Omental fat pad (tissue), 4 donors: ENCODE measurements at places on chromosomes 1 and 21.

DNA sequence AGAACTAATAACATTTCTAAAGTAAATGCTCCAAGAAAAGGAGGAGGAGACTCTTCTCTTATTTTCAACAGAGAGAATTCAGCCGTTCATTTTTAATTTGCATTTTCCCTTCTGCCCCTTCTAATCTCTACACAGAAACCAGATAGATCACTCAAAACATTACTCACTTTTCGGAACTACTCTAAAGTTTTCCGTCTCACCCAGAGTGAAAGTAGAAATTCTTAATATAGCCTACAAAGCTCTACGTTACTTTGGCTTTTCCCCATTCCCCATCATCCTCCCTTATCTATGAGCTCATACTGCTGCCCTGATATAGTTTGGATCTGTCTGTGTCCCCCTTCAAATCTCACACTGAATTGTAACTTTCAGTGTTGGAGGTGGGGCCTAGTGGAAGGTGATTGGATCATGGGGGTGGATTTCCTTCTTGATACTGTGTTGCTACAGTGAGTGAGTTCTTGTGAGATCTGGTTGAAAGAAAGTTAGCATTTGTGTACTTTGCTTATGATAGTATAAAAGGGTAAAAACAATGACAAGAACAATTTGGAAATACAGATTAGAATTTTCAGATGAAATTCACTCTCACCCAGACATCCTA, 188.2 kb downstream of the AMY1C start:
- DNase-seq: no peak

GRCh38 chr1:58396150-58396549, 150.4 kb downstream of the OMA1 start:
- no peak for DNase-seq

- no peak for DNase-seq
Measured at GRCh38 chr1:59220356-59220755, 76.5 kb upstream of the FGGY start.

DNA sequence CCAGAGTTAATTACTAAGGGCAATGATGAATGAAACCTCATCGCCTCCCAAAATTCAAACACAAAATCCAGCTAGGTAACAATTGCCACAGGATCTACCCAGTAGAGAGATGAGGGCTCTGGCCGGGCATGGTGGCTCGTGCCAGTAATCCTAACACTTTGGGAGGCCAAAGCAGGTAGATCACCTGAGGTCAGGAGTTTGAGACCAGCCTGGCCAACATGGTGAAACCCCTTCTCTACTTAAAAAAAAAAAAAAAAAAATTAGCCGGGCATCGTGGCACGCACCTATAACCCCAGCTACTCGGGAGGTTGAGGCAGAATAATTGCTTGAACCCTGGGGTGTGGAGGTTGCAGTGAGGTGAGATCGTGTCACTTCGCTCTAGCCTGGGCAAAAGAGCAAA, 15.8 kb downstream of the CD2 start:
- DNase-seq: no peak

DNA sequence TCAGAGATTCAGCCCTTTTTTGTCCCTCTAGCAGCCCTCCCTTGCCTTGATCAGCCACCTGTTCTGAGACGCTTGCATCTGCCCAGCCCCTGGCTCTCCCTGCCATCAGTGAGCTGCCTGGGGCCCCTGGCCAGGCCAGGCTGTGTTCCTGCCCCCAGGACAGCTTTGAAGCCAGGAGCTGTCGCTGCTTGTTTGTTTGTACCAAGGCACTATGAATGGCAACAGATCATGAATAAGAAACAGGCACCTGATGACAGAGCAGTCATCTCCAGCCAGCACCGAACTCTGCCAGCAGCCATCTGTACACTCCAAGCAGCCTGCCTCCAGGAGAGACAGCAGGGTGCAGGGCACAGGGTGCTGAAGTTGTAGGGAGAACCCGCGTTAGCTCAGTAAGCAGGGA, 8.1 kb upstream of the VWA5B1 start:
- no peak for DNase-seq

- DNase-seq: no peak
Measured at GRCh38 chr1:102640312-102640711, 468.0 kb downstream of the COL11A1 start.

GRCh38 chr1:244970236-244970743, 105.9 kb upstream of the HNRNPU start:
- no peak for DNase-seq

DNA sequence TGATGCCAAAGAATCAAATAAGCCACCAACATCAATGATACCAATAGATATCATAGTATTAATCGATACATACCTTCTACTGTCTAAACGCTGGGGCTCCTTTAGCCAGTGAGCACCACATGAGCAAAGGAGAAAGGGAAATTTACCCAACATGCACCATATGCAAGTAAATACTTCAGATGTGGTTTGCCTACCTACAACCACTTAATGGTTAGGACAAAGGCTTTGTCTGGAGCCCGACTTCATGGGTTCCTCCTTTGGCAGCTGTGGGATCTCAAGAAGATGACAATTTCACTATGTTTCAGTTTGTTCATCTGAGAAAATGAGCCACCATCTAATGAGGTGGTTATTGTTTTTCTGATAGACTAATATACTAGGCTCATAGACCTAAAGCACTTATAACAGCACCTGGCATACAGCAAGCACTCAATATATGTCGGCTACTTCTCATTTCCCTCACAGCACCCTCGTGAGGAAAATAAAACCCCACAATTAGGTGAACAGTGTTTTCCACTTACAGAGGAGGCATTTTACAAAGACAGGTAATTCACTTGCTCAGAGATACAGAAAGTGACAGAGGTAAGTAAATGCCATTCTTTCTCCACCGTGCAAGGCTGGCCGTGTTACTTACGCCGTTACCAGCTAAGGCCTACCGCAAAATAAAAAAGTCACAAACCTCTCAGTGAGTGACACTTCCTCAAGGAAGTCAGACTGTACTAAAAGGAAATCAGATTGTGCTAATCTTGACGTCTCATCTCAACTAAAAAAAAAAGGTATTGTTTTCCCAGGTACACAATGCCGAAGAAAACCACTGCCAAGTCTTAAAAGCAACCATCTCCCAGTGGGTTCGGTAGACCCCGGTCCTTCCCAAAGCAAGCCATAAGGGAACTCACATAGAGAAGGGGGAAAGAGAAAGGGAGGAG, 1.6 kb downstream of the TTC13 start:
- no peak for DNase-seq

GRCh38 chr1:236417336-236417735, 23.2 kb downstream of the EDARADD start:
- no peak for DNase-seq

DNA sequence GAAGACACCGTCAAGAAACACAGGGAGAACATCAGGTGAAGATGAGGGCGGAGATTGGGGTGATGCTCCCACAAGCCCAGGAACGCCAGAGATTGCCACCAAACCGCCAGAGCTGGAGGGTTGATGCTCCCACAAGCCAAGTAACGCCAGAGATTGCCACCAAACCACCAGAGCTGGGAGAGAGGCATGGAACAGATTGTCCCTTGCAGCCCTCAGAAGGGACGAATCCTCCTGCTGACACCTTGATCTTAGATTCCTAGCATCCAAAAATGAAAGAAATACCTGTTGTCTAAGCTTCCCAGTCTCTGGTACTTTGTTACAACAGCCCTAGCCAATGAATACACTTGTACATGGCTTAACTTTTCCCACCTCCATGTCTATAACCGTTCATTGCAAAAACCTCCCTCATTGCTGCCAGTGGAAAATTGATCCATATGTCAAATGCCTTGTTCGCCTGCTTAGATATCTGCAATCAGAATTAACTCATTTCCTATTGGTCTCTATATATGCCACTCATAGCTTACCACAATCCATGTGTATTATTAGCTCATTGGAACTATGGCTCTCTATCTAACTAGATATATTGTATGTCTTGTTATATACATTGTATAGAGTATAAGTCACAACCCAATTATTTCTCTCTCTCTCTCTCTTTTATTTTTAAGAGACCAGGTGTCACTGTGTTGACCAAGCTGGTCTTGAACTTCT, 127.4 kb downstream of the ADSS2 start:
- no peak for DNase-seq
